NCI-H1436 (cell line): ENCODE measurements at places on chromosomes 12 and 14.

- DNase-seq: no peak
Observed at GRCh38 chr14:25658988-25659387, 609.0 kb upstream of the STXBP6 start.

- DNase-seq: no peak
Observed at GRCh38 chr12:19138956-19139355, 9.4 kb downstream of the PLEKHA5 start.

- no peak for DNase-seq
Observed at GRCh38 chr14:58272588-58273372, 25.6 kb upstream of the ARID4A start.

DNA sequence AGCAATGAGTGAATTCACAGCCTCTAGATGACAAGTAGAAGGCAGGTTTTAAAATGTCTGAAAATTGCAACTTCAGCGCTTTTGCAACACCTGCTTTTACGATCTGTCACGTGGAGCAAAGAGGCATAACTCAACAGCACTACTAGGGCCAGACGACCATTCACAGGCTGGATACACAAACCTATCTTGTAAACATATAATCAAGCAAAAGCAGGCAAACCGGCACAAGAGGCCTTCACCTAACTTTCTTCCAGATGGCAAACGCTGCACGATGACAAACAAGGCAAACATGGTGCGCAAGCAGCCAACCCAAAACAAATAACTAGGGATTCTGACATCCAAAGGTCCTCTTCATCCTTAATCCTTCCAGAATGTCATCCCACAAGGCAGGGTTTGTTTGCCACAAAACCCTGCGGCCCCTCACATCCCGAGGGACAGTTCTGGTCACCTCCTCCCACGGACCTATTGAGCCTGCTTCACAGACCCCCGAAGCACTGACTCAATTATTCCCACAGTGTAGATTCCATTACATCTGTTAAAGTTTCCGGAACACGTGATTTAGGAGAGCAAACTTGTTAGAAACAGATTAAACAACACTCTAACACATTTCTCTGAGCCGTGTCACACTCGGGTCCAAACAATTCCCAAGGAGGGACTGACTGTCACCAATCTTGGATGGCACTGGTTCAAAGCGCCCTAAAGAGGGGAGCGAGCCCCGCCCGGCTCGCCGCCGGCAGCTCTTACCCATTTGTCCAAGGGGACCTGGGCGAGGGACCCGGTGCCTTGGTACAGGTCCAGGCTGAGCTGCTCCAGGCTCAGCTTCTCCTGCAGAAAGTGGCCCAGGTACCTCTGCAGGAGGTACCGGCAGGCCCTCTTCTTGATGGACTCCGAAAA lies 823 bp downstream of the ATG2B start:
- no peak for DNase-seq

DNA sequence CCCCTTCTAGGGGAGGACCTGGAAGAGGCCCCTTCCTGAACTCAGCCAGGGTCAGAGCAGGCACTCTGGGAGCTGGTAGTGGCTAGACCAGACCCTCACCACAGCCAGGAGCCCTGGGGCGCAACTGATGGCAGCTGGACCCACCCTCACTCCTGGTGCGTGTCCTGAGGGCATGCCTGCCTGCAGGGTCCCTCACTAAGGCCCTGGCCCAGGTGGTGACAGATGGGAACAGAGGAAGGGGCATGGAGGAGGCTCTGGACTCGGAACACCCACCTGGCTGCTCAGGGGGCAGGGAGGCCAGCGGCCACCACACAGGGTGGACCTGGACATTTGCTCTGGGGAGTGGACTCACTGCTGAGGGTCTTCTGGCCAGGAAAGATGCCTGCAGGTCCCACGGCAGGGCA lies 342.2 kb upstream of the SFSWAP start:
- no peak for DNase-seq

DNA sequence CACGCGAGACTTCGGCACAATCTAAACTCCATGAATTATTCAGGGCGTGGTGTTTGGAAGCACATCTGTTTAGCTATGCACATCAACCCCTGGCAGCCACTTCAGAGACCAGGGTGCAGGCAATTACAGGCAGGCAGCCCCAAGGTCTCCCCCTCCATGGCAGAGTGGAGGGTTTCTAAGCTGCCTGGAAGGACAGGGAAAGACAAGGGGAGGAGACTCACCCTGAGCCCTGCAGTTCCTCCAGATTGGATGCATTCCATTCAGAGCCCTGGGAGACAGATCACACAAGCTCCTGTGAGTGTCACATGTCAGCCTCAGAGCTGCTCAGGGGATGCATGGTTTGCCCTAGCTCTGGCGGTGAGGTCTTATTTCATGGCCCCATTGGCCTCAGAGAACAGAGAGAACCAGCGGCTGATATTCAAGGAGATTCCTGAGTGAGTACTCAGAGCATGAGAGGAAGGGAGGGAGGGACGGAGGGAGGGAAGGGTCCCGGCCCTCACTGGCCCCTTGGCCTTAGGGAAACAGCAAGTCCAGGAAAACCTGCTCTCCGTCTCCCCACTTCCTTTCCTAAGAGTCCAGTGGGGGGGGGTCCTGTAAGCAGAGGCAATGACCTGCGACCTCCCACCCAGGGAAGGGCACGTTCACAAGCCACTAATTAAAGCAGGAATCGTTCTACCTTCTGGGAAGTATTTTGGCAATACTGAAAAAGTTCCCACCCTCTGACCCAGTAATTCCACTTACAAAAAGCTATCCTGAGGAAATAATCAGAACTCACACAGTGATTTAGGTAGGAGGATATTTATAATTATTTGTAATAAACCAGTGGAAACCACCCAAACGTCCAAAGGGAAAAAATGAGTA lies 55.1 kb downstream of the SSH1 start:
- DNase-seq: no peak

DNA sequence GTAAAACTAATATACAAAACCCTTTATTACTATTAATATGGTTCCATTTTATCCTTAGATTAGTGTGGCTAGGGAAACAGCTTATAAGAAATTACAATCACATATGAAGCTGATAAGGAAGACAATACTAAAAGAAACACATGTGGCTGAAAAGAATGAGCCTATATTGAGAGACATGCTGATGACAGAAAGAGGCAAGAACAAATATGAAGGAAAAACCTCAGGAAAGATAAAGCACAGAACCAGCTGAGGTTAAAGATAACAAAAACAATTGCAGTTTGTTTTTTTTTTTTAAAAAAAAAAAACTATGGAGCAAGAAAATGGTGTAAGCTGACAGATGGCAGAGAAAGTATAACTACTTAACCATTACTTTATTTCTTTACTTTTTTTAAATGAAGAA lies 69.2 kb upstream of the OSBPL8 start:
- DNase-seq: no peak

DNA sequence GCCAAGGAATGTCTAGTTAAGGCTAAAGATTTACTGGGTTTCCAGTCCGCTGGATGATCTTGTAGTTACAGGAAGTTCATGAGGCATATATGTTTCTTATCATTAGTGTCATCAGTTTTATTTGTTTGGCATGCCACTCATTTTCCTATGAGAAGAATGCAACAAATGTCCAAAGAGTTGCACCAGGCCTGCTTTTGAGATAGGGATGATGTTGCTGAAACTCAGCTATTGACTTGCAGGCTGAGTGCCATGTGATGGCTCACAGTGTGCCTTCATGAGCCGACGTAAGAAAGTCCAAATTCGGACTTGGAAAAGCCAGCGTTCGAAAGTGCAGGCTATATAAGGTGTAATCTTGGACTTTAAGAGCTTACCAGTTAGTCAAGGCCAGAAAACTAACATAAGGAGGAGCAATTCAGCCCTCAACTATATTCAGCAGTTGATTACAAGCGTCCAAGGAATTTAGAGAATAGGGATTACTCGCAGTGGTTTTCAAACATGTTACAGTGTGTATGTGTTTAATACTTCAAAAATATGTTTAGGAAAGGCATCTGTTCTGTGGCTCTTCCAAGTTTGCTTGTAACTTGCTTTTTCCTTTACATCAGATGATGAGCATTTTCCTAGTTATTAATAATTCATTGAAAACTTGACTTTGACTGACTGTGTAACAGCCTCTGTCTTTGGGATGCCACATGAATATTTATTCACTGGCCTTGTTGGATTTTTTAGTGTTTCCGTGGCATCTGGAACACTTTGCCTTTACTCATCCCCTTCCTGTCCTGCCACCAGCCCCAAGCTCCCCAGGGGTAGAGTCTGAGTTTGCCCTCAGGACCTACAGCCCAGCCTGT lies 101.3 kb downstream of the LGMN start:
- DNase-seq: no peak

GRCh38 chr12:49624921-49625577 lies 1.7 kb downstream of the PRPF40B start:
- no peak for DNase-seq

DNA sequence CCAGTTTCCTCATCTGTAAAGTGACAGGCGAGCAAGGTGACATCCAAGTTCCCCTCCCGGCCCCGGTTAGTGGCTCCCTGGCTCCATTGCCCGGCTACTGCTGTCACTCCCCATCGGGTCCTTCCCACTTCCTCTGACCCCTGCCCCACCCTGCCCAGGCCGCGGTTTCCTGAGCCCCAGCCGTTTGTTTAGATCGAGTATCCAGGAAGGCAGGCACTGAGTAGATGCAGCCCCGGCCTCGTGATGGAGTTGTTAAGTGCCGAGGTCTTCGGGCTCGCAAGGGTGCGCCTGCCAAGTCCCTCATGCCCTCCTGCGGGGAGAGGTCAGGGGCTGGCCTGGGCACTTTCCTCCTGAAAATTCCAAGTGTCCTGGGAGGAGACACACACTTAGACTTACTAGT lies 55.4 kb downstream of the TEAD4 start:
- no peak for DNase-seq

- peak; percentile 58 for DNase-seq
Observed at GRCh38 chr12:54853933-54854538, at the start of gene MUCL1. Gene MUCL1, plus strand, starts transcription at chr12:54854516. Its CDS starts 67 bp downstream, at chr12:54854583.

- peak; percentile 81 for DNase-seq
Observed at GRCh38 chr12:111812881-111813741, 28.9 kb upstream of the MAPKAPK5 start.

GRCh38 chr14:30610787-30611343 lies 11.3 kb upstream of the SCFD1 start:
- DNase-seq: peak; percentile 68

- no peak for DNase-seq
Observed at GRCh38 chr12:12323591-12323990, 26.5 kb downstream of the MANSC1 start.

DNA sequence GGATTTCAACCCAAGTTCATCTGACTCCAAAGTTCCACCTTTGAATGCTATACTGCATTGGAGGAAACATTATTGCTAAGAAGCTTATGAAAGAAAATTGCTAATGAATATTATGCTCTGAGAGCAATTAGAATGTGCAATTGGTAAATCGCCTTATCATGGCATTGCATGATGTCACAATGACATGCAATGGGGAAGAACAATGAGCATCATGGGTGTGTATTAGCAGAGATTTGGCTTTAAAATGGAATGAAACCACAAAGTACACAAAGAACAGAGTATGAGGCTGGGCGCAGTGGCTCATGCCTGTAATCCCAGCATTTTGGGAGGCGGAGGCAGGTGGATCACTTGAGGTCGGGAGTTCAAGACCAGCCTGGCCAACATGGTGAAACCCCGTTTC lies 34.7 kb downstream of the FOS start:
- no peak for DNase-seq

DNA sequence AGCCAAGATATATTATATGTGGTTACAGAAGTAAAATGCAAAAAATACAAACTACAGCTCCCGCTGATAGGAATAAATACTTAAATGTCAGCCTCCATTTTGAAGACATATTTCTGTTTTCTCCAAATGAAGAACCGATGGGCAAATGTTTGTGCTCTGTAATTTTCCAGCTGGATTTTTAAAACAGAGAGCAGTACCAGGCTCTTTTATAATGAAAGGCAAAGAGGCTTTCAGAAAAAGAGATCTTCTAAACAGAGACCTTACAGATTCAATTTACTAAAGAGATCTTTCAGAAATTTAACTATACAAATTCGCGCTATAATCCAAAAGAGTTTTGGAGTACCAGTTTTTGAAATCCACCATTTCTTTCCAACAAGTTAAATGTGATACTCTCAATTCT lies 19.9 kb downstream of the MAP4K5 start:
- no peak for DNase-seq

DNA sequence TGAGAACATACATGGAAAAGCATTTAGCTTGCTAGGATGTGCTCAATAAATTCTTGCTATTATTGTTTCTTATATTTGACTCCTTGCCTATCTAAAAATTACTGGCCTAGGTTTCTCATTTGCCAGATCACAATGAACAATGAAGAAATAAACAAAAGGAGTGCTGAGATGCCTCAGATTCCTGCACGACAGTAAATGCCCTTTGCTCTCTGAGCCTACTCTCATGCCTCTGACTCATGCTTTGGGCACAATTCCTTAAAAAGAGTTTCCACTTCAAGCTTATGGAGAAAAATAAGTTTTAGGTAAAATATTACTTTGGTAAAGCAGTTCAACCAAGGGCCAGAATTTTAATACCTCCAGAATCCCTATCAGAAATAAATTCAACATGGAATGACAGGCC lies 30.9 kb downstream of the GRIN2B start:
- no peak for DNase-seq

DNA sequence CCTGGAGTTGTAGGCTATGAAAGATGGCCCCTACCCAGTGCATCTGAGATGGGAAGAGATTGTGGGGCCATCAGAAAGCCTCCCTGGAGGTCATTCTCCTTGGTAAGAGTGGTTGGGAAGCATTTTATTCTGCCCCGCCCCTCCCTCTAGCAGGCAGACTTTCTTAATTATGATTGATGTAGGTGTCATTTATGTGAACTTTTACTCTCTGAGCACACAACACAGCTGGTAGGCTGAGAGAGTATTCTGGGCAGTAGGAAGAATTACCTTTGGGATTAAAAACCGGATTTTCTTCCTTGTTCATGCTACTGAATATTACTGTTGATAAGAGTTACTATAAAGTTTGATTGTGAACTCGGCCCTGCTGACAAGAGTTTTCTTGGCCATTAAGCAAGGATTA lies 266.8 kb downstream of the TTC6 start:
- no peak for DNase-seq

- no peak for DNase-seq
Observed at GRCh38 chr12:112151766-112152541, 26.6 kb downstream of the TRAFD1 start.

DNA sequence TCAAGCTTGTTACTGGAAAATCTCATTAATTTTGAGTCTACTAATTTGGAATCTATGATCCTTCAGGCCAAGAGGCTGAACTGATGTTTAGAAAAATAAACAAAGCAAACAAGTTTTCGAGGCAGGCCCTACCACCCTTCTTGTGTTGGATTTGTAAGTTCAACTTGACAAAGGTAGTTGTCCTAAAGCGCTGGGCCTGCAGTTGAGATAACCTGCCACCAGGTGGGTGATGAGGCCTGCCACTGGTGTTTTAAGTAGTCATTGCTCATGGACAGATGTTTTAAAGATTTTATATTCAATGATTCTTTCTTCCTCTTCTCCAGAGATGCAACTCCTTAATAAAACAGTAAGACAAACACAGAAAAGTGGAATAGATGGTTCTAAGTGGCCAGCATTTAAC lies 19.4 kb downstream of the ACVRL1 start:
- no peak for DNase-seq

DNA sequence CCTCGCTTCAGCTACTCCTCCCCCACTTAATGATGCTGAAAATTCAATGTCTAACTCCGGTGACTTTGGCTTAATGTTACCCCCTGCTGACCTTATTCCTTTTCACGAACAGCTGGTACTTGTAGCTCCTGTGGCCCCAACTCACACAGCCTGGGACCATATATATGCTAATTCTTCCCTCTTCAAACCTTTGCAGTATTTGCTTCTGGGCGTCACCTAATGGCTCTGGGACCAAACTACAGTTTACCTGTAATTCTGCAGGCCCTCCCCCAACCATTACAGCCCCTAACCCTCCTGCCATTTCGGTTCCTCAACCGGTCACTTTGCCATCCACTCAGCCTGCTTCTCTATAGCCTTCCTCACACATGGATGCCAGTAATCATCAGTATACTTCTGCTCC lies 29.6 kb upstream of the C12orf75 start:
- DNase-seq: no peak

GRCh38 chr14:94396628-94397225 lies 8.3 kb upstream of the SERPINA1 start:
- no peak for DNase-seq
